ENCODE measurements at places on chromosomes 6 and 20.

- DNase-seq = peak; percentile 53
Measured at GRCh38 chr20:20360464-20360863, 7.4 kb upstream of the INSM1 start.

GRCh38 chr6:3961581-3962215 is 112.5 kb downstream of the FAM50B start:
- no peak for DNase-seq

DNA sequence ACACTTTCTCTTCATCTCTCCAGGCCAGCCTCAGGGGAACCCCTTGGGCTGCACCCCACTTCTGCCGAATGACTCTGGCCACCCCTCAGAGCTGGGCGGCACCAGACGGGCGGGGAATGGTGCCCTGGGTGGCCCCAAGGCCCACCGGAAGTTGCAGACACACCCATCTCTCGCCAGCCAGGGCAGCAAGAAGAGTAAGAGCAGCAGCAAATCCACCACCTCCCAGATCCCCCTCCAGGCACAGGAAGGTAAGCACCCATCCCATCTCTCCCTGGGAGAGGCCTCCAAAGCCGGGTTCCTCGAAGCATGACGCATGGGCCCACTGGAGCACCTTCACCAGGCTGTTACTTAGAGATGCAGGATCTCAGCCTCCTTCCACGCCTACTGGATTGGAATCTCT is 11.3 kb downstream of the MDFI start:
- DNase-seq = no peak

DNA sequence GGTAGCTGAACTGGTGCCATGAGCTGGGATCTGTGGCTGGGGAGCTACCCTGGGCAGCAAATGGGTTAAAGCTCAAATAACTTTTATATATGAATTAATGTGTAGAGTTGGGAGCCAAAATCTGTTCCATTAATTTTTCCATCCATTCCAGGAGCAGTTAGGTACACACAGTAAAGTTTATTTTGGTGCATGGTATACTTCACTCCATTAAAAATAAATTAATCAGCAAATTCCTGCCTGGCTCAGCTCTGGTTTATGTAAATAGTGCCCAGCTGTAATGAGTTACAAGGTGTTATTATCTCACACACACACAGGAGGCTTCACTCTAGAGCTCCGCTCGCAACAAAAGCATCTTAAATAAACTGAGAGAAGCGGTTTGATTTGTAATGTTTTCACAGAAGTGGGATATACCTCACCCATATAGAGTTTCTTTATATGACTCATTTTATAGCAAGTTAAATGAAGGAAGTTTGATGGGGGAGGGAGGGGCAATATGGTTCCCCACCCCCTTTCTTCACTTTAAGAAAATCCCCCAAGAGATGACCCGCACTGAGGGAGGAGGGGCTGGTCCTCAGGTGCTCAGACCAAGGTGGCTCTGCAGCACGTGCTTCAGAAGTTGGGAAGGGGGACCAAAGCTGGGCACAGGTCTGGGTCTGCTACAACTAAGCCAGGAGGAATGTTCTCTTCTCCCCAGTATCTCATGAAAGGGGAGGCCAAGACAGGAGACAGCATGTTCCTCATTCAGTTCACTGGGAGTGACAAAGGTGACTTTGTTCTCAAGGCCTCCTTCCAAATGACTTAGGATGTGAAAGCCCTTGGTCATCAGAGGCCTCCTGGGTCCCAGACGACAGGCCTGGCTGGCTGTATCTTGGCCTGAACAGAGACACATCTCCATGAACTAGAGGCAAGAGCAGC is 10.5 kb upstream of the FAM83C start:
- DNase-seq = peak; percentile 78

DNA sequence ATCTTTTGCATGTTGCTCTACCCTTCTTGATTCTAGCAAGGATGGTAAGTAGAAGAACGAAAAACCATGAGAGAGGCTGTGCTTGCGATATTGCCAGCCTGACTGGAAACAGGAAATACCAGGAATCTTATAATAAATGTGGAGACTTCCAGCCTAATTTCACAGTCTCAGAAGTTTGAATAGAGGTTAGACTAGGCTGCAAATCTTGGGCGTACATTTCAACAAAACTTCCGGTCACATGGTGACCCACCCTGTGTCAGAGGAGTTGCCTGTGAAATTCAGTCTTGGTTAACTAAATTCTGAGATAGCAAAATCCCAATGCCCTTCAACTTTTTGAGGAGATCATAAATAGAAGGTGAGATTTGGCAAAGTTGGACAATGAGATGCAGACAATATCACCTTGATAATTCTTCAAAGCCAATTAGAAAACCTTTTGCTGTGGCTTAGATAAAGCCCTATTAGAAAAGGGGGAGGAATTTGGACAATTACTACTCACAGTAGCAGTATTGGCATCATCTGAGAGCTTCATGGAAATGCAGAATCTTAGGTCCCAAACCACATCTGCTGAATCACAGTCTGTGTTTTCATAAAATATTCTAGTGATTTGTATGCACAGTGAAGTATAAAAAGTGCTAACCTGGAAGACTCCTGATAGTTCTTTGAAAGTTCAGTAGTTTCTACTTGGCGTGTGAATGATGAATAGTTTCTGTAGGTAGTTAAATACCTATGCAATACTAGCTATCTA is 262.0 kb upstream of the JAG1 start:
- DNase-seq = no peak

DNA sequence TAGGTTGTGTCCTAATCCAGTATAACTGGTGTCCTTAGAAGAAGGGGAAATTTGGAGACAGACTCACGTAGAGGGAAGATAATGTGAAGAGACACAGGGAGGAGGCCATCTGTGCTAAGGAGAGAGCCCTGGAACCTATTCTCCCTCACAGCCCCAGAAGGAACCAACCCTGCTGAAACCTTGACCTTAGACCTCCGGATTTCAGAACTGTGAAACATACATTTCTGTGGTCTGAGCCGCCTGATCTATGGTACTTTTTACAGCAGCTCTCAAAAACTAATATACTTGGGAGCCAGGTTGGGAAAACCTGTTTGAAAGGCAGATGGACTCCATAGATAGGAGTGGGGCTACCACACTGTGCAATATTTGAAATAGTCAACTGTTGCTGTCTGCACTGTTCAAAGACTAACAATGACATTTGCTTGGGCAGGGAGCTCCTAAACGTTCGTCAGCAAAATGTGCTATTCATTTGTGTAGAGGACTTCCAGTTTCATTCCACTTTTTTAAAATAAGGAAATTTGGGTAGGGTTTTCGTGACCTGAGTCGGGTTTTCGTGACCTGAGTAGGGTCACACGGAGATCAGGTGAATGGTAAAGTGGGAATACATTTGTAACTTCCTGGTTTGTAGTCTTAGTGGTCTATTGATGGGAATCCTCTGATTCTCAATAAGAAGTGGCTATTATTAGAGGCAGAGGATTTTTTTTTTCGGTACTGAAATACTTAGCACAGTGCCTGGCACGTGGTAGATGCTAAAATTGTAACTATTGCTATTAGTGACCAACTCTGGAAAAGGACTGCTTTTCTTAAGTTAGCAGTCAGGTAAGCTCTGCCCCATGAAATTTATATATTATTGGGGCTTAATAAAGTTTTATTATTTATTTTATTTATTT is 11.4 kb downstream of the TAGAP start:
- no peak for DNase-seq

GRCh38 chr20:652615-653109 is 338 bp downstream of the SRXN1 start:
- DNase-seq = no peak

DNA sequence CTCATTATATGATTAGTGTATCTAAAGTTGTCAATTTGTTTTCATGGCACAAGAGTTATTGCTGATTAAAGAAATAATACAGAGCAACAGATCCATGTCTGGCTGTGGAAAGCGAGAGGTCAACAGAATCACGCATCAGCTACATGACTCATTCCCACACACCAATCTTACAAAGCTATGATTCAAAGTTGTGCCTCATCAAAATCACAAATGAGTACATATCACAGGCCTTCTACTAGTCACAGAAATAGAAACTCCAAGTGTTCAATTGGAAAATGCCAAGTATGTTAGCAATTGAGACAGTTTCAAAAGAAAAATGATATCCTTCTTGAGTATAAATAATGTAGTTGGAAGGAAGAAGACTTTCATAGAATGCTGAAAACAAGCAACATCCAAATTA is 57.8 kb upstream of the NKAIN2 start:
- peak; percentile 81 for DNase-seq

DNA sequence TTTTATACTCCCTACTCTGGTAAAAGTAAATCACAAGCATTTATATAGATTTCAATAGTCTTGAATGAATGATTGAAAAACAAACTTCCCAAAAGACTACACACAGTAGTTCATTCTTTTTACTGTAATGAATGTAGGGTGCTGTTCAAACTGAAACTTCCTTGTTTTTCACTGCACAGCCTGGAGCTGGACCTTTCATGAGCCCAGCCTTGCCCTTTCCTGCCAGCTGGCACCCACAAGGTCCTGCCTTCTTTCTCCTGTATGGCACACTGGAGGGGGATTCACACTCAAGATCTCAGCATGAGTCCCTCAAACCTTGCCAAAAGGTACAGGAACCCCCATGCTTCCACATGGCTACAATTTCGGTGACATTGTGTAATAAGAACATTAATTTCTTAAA is 50.9 kb downstream of the COL12A1 start:
- no peak for DNase-seq

GRCh38 chr6:17220040-17220910 is 60.9 kb upstream of the RBM24 start:
- no peak for DNase-seq

DNA sequence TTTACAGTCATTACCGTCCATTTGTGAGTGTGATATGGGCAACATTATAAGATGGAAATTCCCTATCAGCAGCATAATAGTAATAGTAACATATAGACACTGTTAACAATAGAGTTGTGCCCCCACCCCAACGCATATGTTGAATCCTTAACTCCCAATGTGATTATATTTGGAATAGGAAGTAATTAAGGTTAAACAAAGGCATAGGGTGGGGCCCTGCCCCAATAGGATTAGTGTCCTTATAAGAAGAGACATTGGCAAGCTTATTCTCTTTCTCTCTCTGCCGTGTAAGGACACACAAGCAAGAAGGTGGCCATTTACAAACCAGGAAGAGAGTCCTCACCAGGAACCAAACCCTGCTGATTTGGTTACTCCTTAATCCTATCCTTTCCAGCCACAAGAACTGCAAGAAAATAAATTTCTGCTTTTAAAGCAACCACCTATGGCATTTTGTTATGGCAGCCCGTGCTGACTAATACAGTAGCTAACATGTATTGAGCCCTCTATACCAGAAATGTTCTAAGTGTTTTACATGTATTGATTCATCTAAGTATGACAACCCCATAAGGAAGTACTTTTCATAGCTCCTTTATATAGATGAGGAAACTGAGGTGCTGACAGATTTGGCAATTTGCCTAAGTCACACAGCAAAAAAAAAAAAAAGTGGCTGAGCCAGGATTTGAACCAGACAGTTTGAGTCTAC is 114.2 kb downstream of the BCAS1 start:
- no peak for DNase-seq

DNA sequence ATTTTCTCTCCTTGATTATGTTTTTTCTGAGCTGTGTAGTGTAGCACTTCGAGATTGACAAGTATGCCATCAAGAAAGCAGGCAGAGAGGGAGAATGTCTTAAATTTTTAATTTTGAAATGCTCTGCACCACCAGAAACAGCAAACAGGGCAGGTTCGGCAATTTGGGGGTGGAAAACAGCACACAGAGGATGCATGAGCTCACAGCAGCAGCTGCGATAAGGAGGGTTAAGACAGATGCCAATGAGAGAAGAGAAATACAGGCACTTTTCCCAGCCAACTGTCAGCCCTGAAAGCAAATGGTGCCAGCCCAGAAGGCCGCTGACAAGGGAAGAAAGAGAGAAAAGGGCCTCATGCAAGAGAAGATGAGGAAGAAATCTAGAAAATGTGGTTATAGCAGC is 15.1 kb upstream of the SNRPB2 start:
- no peak for DNase-seq

DNA sequence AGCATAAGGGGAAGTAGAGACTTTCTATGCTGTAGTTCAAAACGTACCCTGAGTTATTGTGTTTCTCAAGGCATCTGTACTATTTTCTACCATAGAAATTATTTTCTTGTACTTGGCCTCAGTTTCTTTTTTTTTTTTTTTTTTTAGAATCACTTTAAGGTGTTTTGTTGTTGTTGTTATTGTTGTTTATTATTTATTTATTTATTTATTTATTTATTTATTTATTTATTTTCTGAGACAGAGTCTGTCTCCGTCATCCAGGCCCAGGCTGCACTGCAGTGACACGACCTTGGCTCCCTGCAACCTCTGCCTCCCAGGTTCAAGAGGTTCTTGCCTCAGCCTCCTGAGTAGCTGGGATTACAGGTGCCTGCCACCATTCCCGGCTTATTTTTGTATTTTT is 179.1 kb downstream of the GRIK2 start:
- no peak for DNase-seq

- no peak for DNase-seq
Measured at GRCh38 chr20:18265441-18265840, 22.9 kb upstream of the ZNF133 start.

- DNase-seq = no peak
Measured at GRCh38 chr20:53695797-53696527, 102.3 kb upstream of the ZNF217 start.

DNA sequence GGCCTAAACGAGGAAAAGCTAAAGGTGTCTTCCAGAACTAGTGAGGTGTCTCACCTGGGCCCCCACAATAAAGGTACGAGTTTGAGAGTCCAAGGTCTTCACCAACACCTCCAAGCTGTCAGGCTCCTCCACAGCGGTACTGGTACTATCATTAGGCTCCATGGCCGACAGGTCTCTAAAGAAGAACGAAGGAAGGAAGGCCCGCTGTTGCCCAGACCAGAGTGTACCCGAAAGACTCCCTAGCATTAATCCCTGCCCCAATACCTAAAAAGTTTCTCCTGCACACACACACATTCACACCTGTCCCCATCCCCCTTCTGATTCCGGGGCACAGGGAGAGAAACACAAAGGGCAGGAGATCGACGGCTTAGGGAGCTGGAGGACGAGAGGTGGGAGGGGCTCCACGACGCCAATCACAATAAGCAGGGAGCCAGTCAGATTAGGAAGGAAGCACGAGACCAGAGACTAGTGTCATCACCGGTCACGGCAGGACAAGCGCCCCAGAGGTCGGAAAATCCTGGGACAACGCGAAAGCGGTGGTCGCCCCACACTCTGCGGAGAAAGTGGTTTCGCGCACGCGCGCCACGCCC is 764 bp downstream of the BAG6 start:
- DNase-seq = peak; percentile 71

GRCh38 chr6:21164768-21165326 is 428.7 kb upstream of the SOX4 start:
- no peak for DNase-seq

DNA sequence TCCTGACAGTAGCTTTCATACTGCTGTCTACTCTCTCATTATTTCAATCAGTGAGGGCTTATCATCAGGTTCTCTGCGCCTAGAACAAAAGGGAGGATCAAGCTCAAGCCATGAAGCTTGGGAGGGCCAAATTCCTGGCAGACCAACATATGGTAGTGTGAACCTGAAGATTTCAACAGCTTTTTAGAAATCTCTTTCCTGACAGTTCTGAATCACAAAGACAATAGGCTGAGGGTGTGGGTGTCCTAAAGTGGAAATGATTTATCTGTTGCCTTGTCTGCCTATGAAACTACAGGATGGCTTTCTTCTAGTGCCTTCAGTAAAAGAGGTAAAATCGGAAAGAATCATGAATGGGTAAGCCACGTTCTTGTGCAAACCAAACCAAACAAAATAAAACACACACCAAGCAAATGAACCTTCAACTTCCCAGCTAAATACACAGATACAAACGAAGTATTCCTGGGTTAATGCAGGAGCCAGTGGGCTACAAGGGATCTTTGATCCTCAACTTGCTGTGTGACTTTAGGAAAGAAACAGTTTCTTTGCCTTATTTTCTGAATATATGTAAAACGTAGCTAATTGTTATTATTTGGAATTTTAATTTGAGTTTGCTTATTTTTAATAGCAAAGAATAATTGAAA is 2.7 kb upstream of the RHAG start:
- no peak for DNase-seq

Data from bronchial epithelial cell (primary cell).